ENCODE measurements at places on chromosomes 12 and 14.

- DNase-seq: no peak
These were observed 4.3 kb downstream of the DIP2B start for GRCh38 chr12:50508970-50509663.

DNA sequence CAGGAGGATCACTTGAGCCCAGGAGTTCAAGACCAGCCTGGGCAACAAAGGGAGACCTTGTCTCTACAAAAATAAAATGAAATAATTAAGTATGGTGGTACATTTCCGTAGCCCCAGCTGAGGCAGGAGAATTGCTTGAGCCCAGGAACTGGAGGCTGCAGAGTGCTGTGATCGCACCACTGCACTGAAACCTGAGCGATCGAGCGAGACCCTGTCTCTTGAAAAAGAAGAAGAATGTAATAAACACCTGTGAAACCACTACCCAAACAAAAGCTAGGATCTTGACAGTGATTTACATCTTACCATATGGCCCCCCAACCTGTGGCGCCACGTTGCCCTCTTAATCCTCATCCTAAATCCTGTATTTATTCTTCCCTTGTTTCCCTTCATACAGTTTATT, 5.7 kb upstream of the DTX1 start:
- DNase-seq: no peak

DNA sequence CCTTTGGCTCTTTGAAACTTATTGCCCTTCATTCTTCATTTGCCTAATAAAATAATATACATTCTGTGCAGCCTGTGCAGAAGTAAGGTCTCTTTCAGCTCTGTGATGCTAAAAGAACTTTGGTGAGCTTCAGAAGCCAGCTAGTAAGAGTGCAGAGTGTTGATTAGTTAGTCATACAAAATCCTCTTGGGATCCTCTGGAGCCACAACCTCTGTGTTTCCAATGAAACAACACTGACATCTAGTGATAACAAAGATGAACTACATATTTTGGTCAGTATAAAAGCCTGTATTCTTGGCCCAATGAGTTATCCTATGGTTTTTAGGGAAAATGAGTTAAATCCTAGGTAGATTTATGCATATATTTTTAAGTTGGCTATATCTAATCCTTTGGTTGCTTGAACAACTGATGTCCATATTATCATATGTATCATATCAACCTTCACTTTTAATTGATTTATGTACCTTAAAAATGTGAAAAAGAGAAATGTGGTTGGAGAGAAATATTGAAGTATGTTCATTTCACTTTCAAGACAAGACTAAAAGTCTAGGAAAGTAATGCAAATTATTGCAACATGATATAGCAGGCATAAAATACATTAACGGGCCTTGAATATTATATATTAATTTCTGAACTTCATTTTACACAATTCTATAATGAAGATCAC, 158.4 kb downstream of the KLHL28 start:
- no peak for DNase-seq

DNA sequence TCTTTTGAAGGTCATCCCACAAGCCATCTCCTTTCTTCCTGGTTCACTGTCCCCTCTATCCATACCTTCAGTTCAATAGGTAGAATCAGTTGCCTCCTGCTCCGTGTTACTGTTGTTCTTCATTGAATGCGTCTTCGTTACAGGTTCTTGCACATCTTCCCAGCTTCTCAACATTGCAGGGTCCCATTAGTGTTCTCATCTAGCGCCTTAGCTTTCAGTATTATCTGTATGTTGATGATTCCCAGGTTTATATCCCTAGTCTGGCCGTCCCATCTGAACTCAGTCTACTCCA, 2.0 kb downstream of the SCFD1 start:
- DNase-seq: no peak

DNA sequence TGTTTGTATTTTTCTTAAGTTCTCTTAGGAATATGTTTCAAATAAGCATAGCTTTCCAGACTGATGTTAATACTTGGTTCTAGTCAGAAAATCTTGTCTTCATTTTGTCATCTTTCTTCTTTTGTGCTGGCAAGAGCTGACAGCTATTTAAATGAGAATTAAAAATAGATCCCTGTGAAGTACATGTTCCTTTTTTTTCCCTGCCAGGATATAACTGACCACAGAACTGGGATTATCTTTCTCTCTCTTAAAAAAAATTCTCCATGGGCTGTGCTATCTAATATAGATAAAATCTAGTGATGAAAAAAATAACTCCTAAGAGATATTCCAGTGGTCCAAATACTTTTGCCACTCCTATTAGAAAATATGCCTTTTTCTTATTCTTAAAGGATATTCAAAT, 163.4 kb downstream of the AKAP6 start:
- no peak for DNase-seq

DNA sequence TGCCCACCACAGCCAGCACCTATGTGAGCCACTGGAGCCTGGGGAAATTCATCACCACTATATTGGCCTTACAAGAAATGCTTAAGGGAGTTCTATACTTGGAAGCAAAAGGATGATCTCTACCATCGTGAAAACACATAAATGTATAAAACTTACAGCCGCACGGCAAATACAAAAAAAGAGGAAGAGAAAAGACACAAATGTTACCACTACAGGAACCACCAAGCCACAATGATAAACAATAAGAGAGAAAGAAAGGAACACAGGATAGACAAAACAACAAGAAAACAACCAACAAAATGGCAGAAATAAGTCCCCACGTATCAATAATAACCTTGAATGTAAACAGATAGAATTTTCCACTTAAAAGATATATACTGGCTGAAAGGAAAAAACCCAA, 267.5 kb downstream of the TMEM121 start:
- no peak for DNase-seq

- DNase-seq: no peak
These were observed 492.0 kb upstream of the SOX5 start for GRCh38 chr12:24441458-24441857.

- DNase-seq: no peak
These were observed 393 bp downstream of the SYT1 start for GRCh38 chr12:78864870-78865463.

DNA sequence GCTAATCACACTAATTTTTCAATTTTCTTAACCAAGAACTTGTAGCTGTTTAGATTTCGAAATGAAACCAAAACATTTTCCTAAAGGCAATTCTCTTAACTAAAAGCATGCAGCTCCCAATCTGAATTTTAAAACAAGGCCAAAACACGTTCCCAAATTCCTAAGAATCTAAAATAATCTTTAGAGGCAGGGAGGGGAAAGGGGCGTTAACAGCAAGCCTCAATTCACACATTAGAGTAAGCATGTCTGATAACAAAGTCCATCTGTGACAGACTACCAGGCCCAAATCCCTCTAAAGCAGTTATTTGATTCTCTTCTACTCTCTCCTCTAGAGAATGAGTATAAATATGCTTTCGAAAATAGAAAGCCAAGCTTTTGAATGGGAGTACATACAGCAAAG, 754 bp downstream of the ATG14 start:
- no peak for DNase-seq

DNA sequence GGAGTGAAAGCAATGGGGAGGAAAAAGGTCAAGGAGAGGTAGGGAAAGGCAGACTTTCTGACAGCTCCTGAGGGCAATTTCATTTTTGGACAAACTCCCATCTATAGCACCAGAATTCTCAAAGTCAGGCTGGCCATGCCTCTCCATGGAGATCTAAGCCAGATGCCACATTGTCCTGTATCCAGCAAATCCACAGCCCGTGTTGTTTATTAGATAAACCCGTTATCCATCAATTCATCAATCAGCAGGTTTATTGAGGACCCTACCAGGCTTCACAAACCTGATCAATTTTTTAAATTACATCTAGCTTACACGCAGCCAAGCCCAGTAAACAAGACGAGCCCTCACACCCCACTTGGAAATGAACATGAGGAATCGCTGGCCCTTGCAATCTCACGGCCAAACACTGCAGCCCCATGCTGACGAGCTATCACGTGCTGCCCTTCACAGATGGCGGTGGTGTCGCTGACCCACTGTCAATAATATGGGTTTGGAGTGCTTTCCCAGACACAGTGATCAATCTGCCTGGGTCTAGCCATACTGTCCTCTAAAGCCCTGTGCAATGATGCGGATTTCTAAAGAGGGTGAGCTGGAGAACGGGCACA, 332.9 kb downstream of the DPF3 start:
- DNase-seq: no peak

DNA sequence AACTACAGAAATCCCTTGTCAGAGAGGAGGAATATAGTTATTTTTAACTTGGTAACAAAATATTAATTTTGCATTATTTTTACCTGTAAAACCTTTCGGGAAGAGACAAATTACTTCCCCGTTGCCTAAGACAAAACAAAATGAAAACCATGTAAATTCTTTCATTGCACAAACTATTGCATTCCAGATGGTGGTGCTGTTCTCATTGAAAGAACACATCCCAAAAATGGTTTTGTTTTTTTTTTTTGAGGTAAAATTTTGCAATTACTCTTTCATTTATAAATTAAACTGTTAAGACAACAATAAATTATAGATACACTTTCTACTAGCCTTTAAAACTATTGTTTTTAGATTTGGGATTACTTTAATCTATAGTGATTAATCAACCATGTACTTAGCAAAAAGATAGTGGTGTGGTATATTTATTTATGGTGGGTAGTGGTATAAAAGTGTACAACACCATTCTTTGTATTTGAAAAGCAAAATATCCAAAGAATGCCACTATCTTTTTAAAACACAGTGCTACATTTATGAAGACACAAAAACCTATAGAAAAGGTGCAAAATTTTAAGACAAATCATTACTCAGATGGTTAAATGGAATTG, 115.5 kb downstream of the SLC38A1 start:
- DNase-seq: no peak

DNA sequence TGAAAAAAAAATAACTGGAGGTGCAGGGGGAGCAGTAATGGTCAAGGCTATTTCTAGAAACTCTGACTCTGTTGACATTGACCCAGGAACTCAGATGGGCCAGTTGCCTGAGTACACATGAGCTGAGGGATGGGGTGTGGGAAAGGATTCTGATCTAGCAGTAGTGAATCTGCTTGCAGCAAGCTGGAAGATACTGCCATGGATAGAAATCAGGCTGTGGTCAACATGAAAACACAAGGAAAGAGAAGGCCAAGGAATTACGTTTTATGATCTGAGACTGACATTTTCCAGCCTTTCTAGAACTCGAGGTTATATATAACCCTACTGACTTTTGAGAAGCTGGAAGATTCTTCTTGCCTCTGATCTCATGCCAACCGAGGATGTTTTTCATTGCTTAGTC, 90.0 kb downstream of the ANO6 start:
- no peak for DNase-seq

DNA sequence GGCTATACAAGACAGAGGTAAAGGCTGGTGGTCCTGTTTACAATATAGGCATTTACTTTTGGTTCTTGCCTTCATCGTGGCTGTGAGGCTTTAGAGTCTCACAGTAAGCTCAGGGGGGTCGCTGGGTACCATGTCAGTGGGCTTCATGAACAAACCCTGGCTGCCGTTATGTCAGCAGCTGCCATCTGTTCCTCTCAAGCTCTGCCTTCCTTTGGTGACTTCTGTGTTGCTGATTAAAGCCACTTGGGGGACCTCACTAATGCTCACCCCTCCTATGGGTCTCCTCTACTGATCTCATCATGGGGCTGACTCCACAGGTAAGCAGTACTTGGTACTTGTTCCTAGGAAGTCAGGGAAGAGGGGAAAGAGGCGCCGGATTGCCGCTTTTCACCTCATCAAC, 268.7 kb downstream of the TTC6 start:
- DNase-seq: no peak

- no peak for DNase-seq
These were observed 559 bp upstream of the CKAP4 start for GRCh38 chr12:106248312-106248845.

All from activated CD4-positive, alpha-beta T cell treated with anti-CD3 and anti-CD28 coated beads for 1 hour (primary cell).